Hematopoietic multipotent progenitor cell (in vitro differentiated cells): ENCODE measurements at places on chromosomes 4 and X.

GRCh38 chrX:50705042-50705441 is 109.0 kb downstream of the SHROOM4 start:
- DNase-seq: no peak

DNA sequence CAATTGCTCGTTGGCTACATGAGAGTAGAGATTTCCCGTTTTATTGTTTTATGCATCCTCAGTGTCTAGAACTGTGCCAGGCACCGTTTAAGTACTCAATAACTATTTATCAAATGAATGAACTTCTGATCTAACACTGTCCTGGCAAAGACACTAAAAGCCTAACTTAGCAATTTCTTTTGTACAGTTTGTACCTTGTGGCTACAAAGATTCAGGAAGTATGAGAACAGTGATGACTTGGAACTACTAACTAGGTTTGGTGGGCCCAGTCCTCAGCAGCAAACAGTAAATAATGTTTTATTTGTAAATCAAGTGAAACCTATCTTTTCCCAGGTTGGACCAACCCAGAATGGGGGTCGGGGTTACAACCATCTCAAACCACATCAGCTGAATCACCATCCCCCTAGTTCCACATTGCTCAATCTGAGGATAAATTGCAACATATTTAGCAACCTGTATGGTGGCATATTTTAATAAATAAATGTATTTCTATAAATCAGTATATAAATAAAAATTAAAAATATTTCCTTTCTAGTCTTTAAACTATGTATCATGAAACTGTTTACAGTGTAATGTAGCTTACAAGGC is 12.3 kb upstream of the SCRG1 start:
- no peak for DNase-seq

- DNase-seq: no peak
Measured at GRCh38 chr4:64353904-64354303, 55.3 kb downstream of the TECRL start.

DNA sequence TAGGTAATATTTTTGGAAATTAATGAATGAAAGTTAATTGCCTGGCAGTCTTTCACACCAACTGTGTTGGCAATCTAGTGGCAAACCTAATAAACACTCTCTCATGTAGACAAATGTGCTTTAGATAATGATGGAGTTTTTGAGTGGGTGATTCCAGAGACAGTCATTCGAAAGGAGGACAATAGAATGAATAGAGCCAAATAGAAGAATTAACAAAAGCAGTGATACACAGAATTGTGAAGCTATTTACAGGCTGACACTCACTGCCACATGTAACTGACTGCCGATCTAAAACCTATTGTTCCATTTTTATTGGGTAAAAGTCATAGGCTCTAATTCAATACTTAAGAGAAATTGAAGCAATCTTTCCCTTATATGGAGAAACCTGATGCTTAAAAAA is 338.5 kb downstream of the PCDH7 start:
- no peak for DNase-seq

- DNase-seq: no peak
Measured at GRCh38 chr4:182878633-182879495, 38.3 kb downstream of the DCTD start.

DNA sequence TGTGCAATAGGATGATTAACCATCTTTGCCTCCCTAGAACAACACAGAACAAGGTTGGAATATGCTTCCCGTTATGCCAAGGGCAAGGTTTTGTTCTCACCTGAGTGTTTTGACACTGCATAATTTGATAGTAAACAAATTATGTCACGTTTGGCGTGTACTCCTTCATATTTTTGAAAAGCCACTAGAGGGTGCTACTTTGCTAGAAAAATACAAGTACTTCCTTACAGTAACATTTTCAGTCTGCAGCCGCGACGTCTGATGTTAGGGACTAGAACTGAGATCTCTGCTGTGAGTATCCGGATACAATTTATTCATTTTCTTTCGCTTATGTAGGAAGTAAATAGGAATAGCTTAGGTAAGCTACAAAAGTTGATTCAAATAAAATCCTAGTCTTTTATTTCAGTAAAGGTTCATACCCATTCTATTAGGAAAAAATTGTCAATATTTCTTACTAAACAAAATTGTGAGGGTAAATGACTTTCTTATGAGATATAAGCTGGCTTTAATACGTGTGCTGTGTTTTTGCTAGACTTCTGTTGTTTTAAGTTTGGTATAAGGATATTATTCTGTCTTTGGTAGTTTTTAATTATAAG is 181.1 kb upstream of the WDFY3 start:
- peak; percentile 42 for DNase-seq

DNA sequence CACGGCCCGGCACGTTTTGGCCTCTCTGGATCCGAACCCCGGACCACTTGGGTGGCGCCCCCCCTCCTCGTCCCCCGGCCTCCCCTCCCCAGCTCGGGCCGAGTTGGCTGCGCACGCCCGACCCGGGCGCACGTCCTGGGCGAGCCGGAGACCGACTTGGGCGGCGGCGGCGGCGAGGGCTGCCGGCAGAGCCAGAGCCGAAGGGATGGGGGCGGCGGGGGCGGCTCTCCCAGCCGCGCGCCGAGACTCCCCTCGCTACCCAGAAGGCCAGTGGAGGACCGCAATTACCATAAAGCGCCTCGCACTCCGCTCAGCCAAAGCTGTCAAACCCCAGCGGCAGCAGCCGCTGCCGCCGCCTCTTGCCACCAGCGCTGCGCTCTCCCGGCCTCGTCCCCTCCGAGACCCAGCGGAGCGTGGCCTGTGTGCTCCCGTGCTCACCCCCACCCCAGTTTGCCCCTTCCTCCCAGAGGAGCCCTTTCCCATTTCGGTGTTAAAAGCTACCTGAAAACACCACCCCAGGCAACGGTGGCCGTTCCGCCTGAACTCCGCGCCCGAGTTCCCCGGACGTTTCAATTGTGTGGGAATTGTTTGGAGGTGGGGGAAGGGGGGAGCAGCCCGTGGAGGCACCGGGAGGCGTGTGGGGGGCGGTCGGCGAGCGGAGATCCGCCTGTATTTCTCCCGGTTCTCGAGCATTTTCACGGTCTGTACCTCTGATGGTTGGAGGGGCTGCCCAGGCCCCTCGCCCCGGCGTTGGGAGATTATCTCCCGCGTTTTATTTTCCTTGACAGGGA is 701 bp upstream of the BCOR start:
- no peak for DNase-seq

DNA sequence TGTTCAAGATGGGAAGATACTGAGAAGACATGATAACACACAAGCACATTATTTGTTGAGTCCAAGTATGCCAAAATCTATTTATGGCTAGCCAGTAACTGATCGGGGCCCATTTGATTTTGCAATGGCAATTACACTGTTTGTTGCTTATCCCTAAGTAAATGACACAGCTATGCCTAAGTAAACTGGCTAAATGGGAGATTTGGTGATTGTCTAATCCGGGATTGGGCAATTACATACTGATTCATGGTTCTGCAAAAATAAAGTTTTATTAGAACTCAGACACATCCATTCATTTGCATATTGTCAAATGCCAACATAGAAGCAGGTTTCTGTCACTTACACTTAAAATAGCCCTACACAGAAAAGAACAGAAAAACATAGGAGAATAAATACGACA is 140.2 kb upstream of the TBL1X start:
- no peak for DNase-seq

GRCh38 chr4:10184041-10184440 is 67.4 kb upstream of the WDR1 start:
- no peak for DNase-seq

DNA sequence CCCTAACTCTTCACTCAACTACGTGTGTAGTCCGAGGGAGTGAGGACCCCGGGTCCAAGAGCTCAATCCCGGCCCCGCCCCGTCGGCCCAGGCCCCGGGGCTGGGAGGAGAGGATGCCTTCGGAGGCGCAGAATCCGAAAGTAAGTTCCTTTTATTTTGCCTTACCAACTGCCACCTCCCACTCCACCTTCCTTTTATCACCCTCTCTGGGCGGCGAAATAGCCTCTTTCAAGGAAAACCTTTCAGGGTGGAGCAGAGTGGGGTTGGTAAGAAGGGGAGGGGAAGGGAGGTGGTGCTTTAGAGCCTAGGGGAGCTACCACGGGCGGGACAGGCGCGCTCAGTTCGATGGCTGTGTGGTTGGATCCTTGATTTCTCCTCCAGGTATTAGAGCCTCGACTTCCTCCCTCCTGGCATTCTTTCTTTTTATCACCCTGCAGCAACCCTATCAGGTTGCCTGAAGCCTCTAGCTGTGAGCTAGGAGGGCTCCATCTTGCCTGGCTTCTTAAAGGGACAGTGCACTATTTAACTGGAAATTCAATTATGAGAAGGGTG is 191.2 kb downstream of the RRAGB start:
- peak; percentile 20 for DNase-seq

GRCh38 chrX:42496239-42496638 is 281.7 kb downstream of the PPP1R2C start:
- DNase-seq: no peak

GRCh38 chr4:92104506-92104905 is 199.3 kb upstream of the GRID2 start:
- DNase-seq: no peak

- DNase-seq: peak; percentile 48
Measured at GRCh38 chrX:39772057-39772832, 325.5 kb downstream of the BCOR start.
